ENCODE measurements at places on chromosomes 7 and 10.

DNA sequence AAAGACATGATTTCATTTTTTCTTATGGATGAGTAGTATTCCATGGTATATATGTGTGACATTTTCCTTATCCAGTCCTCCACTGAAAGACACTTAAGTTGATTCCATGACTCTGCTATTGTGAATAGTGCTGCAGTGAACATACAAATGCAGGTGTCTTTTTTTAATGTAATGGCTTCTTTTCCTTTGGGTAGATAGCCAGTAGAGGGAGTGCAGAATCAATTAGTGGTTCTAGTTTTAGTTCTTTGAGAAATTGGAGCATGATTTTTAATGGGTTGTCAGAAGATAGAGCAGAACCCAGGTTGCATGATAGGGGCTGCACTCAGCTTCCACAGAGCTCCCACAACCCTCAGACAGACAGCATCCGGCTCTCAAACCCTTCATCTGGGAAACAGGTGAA is 152.9 kb upstream of the PLXDC2 start:
- no peak for DNase-seq

- no peak for DNase-seq
These were observed 516.5 kb upstream of the ANKRD30A start for GRCh38 chr10:36608866-36609265.

GRCh38 chr7:96067321-96067720 is 254.6 kb downstream of the SLC25A13 start:
- DNase-seq, result no peak

- no peak for DNase-seq
These were observed 453.7 kb upstream of the LRRN3 start for GRCh38 chr7:110637252-110637651.

GRCh38 chr10:93751124-93751523 is 6.6 kb upstream of the LGI1 start:
- DNase-seq, result no peak

DNA sequence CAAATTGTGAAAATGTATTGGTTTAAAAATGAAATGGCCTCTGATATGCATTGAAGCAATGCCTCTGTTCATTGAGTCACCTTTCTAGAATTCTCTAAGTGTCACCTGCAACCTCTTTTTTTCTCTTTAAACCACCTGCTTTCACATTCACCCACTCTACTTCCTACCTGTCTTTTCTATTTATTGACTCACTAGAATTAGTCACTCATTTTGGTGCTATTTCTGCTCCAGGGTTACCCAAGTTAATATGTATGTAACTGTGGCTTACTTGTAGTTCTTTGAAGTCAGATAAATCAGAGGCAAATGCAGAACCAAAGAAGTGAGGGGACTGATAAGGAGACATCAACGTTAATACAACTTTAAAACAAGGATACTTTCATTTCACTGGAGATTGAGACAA is 674.7 kb downstream of the CCSER2 start:
- no peak for DNase-seq

Data from activated CD8-positive, alpha-beta memory T cell treated with anti-CD3 and anti-CD28 coated beads for 1 hour (primary cell).